ENCODE measurements at places on chromosomes 1 and 21. TPM values are rescaled to one million over a fixed set of nuclear protein-coding genes. Genes with fewer than 3 reads are reported as not detected.

GRCh38 chr1:182029002-182029378 is 32.5 kb downstream of the ZNF648 start:
- DNase-seq, result no peak

- no peak for DNase-seq
These were observed at the start of gene KLF18 for GRCh38 chr1:44141531-44141930. TSS of gene KLF18 (minus strand) at chr1:44141631. CDS start at chr1:44141631, 0 bp downstream.

GRCh38 chr1:20051218-20051829 is 18.7 kb upstream of the PLA2G5 start:
- DNase-seq, result no peak

DNA sequence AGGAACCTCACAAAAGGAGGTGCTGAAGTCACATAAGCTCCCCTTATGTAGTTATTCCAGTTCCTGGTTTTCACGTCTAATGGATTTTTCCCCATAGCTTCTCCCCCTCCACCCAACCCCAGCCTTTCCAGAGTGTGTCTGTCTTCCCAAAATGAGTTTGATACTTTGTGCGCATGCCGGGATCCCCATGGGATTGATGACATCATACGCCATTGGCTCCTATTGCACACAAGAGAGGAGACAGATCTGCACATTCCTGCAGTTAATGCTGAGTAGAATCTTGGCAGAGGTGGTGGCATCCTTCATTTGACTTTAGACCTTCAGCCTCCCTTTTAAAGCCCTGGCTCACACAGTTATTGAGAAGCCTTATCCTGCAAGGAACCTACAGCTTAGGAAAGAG is 71.4 kb downstream of the DDR2 start:
- no peak for DNase-seq

DNA sequence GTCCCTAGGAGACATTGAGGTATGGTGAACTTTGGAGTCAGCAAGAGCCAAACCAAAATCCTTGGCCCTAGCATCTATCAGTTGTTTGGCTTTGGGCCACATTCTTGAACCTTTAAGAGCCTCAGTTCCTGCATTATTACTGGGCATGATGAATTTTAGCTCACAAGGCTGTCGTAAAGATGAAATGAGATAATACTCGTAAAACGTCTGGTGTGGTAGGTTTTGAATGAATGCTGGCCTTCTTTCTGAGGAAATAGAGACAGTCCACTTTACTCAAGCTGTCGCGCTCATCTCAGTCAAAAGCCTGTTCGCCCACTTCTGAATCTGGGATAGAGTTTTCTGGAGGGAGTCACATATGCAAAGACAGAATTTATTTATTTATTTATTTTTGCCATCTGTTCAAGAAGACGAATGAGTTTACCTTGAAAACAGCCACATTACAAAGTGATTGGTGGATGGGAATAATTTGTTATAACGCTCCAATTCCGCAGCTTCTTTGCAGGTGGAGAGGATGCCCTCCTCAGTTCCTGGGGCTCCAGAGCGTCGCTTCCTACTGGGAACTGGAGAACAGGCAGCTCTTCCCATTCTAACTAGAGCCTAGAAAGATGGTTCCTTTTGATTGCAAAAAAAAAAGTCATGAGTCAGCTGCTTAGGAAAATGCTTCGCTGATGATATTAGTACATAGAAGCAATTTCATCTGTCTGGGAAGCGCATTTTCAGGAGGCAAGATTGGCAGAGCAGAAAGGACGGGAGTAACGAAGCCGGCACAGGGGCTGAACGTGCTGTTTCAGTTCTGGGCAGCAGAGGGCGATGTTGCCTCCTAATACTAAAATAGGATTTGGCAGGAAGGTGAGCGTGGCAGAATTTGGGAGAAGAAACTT is 49.9 kb upstream of the CYP2J2 start:
- peak; percentile 91 for DNase-seq

Gene RPTN
- total RNA-seq, result 0.36 TPM

Measured in osteoblast (primary cell).